ENCODE measurements at places on chromosomes 4 and X. TPM values are rescaled to one million over a fixed set of nuclear protein-coding genes. Genes with fewer than 3 reads are reported as not detected.

The OTC gene
- total RNA-seq = not detected

The LIMCH1 gene
- total RNA-seq = not detected

The TMEM31 gene
- total RNA-seq = not detected

The CXCL6 gene
- total RNA-seq = not detected

The WDR1 gene
- total RNA-seq = 298 TPM

The SLC4A4 gene
- total RNA-seq = 1.3 TPM

The GBA3 gene
- not detected for total RNA-seq
